Stimulated activated CD8-positive, alpha-beta memory T cell treated with anti-CD3 and anti-CD28 coated beads, Interleukin-7, amount 100 ng/mL, for 1 hour (primary cell): ENCODE measurements at places on chromosomes 2 and 18.

- DNase-seq = no peak
Observed at GRCh38 chr18:50080932-50081560, 113.9 kb downstream of the MYO5B start.

DNA sequence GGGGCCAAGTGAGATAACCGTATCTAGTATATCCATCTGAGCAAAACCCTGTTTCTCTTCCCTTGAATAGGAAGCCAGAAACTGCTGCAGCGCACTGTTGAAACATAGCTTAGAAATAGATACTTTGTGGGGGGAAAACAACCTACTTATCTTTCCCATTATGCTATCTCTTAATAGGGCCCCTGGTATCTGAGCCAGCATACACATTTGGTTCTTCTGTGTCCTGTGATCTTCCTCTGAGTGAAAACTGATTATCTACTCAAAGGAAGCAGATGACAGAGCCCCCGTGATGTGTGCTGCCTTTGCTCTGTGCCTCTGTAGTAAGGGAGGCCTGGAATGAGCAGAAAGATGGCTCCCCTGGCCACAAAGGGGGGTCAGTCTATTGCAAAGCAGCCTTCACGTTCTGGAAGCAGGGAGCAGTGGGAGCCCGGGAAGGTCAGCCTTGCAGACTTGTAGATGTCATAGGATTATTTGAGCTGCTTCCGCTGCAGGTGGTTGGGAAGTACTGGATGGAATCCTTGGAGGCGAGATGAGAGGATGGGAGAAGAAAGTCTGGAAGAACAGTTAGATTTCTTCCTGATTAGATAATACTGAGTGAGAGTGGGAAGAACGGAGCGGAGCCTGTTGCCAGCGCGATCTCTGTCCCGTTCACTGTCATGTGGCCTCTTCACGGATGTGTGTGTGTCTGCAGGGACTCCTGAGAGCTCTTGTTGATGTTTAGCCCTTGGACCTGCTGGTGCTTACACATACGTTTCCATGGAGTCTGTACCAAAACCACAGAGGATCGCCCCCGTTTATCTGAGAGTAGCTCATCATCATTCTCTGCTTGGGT, 150.1 kb downstream of the AGAP1 start:
- DNase-seq = no peak

DNA sequence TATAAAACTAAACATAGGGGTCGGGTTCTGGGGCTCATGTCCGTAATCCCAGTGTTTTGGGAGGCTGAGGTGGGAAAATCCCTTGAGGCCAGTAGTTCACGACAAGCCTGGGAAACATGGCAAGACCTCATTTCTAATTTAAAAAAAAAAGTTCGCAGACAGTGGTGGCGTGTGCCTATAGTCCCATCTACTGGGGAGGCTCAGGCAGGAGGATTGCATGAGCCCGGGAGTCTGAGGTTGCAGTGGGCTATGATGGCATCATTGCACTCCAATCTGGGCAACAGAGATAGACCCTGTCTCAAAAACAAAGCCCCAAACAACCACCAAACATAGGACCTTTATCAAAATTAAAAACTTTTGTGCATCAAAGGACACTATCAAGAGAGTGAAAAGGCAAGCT, 9.8 kb upstream of the HAAO start:
- DNase-seq = no peak

GRCh38 chr2:108257757-108258331, 18.1 kb downstream of the SULT1C3 start:
- DNase-seq = no peak

DNA sequence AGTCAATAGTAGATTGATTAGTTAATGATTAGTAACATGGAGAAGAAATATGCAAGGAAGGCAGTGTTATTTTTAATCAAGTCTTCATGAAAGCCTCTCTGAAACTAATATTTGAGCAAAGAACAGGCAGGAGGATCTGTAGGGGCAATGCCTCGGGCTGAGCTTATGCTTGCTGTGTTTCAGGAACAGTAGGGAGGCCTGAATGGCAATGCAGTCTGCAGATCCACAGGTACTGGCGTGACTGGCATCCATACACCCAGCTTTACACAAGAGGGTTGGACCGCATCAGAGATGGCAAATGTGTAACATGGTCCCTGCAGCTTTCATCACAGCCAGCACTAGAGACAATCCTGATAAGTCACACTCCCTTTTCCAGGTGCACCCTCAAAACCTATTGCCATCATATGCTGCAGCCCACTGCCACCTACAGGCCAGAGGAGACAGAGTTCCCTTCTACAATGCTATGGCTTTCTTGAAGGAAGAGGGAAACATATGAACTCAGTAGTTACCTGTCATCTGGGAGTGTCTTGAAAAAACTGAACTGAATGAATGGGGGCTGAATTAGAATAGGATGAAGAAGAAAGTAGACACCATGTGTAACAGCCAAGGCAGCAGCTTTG, 582.4 kb upstream of the RAB6C start:
- DNase-seq = no peak

GRCh38 chr18:4260107-4260506, 195.0 kb downstream of the DLGAP1 start:
- DNase-seq = no peak

GRCh38 chr2:24886126-24886501, 33.9 kb downstream of the ADCY3 start:
- DNase-seq = no peak
